NCI-H524 (cell line): ENCODE measurements at places on chromosomes 4 and X.

GRCh38 chr4:1784395-1784788 lies 8.7 kb upstream of the FGFR3 start:
- no peak for DNase-seq

DNA sequence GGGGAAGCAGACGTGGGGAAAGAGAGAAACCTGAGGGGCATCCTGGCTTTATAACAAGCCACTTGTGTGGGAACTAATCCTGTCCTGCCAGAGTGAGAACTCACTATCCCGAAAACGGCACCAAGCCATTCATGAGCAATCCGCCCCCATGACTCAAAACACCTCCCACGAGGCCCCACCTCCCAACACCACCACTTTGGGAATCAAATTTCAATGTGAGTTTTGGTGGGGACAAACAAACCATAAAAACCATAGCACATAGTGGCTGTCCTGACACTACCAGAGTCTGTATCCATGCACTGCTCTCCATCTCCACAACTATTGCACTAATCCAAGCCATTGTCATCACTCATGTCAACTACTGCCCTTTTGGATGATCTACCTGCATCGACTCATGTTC lies 28.5 kb upstream of the SEPTIN6 start:
- DNase-seq = no peak

- DNase-seq = no peak
These were observed 37.3 kb upstream of the STAG2 start for GRCh38 chrX:123924186-123924585.

DNA sequence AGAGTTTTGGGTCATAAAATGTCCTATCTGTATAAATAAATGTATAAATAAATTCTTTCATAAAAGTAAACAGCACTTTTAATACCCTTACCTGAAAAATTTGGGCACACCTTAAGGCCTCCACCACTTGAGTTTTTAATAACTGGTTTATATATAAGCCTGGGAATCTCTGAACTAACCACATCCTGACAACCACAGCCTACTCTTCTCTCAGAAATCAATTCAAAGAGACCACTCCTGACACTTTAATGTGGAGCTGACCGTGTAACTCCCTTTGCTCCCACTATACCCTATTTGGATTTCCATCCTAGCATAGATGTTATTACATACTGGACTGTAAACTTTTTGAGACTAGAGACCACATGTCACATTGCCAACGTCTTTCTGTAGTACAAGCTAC lies 3.5 kb downstream of the FBXL5 start:
- DNase-seq = no peak

DNA sequence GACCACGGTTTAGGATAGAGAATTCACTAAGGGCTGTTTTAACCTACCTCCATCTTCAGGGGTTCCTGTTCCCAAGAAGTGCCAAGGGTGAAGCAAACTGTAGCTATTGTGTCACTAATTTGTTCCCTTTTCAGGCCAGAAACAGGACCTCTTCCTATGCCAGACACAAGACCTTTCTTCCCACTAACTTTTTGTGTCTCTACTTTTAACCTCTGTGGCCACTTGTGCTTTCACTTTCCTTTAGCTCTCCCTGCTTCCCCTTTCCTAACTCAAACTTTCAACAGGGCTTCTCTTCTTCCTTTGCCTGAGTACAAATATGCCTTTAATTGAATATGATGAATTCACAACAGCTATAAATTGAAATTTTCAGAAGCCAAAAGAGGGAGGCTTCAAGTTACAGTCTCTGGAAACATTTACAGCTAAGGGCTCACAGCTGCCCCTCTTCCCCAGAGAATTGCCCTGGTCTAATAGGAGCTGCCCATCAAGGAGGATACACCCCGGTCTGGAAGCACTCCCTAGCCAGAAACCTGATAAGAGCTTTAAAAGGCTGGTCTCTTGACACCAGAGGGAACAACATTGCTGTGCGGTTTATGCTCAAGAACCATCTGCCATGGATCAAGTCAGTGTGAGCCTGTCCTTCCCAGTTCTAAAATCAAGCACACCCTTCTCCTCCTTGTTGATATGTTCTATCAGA lies 61.7 kb upstream of the PLS3 start:
- peak; percentile 61 for DNase-seq

GRCh38 chrX:53729751-53730150 lies 43.2 kb upstream of the HUWE1 start:
- no peak for DNase-seq

GRCh38 chr4:69617083-69617694 lies 22.3 kb downstream of the UGT2A2 start:
- peak; percentile 49 for DNase-seq

GRCh38 chr4:155759372-155760252 lies 791 bp downstream of the GUCY1B1 start:
- DNase-seq = peak; percentile 17

GRCh38 chrX:109600237-109600651 lies 24.7 kb downstream of the KCNE5 start:
- DNase-seq = peak; percentile 90

DNA sequence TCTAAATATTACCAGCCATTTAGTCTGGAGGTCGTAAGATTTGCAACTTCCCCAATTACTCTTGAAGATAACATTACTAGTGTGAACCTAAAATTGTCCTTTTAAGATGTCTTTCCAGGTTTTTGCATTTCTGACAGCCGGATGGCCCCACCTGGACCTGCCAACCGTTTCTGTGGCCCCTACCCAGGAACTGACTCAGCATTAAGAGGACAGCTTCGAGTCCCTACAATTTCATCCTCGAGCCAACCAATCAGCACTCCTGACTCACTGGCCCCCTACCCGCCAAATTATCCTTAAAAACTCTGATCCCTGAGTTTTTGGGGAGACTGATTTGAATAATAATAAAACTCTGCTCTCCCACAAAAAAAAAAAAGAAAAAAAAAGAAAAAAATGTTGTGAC lies 112.0 kb downstream of the SCLT1 start:
- no peak for DNase-seq

DNA sequence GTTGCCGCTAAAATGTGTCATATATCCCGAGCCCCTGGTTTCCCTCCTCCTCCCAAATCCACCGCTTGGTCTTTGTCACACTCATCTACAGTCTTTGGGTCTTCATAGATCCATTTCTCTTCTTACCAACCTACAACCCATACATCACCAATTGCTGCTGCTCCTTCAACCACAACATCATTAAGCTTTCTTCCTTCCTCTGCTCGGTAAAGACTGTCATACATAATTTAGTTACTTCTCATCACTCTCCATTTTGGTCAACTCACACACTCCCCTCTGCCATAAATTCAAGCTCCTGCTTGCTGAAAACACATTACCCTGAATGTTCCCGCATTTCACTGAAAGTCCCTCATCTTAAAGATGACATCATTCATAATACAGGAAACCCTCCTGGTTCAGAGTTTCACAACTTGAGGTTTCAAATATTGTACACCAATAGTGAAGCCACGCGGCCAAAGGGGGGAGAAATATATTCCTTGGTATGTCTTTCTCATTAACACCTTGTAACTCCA lies 1.7 kb upstream of the DCTD start:
- no peak for DNase-seq

DNA sequence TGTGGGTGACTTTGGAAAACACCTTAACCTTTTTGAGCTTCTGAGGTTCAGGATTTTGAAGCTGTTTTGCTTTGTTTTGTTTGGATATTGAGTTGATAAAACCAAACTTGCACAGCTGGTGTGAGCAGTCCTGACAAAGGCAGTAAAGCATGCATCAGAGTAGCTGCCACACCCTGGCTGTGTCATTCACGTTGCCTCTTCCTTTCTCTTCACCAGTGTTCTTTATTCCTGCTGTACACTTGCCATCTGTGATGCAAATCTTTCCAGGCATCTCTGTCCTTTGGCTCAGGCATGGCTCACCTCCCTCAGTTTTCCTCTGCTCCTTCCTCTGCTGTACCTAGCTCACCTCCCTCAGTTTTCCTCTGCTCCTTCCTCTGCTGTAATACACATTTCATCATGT lies 1850.2 kb upstream of the AGA start:
- no peak for DNase-seq

GRCh38 chrX:41043674-41044345 lies 41.4 kb upstream of the USP9X start:
- DNase-seq = no peak

DNA sequence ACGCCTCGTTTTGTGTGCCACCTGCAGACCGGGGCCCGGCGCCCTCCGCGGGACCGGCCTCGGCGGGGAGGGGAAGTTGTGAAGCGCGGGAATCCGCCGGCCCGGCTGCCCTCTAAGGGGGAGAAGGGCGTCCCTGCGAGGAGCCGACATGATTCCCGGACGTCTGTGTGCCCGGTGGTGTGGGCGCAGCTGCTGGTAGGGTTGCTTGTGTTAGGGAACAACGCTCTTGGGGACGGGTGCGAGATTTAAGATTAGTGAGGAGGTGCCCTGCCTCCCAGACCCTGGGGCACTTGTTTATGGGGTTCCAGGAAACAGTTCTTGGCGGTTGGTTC lies 627 bp downstream of the CDKN2AIP start:
- no peak for DNase-seq

GRCh38 chr4:79620617-79621016 lies 212.6 kb upstream of the GK2 start:
- no peak for DNase-seq
